Epithelial cell of esophagus (primary cell): ENCODE measurements at places on chromosomes 5 and 9.

GRCh38 chr9:100525563-100525962 is 52.3 kb upstream of the CAVIN4 start:
- DNase-seq: peak; percentile 12

GRCh38 chr5:83922699-83923098 is 202.0 kb upstream of the HAPLN1 start:
- DNase-seq: no peak

GRCh38 chr5:36277521-36278176 is 24.1 kb downstream of the RANBP3L start:
- DNase-seq: no peak

- peak; percentile 89 for DNase-seq
Observed at GRCh38 chr5:63831381-63831780, 130.9 kb downstream of the HTR1A start.

DNA sequence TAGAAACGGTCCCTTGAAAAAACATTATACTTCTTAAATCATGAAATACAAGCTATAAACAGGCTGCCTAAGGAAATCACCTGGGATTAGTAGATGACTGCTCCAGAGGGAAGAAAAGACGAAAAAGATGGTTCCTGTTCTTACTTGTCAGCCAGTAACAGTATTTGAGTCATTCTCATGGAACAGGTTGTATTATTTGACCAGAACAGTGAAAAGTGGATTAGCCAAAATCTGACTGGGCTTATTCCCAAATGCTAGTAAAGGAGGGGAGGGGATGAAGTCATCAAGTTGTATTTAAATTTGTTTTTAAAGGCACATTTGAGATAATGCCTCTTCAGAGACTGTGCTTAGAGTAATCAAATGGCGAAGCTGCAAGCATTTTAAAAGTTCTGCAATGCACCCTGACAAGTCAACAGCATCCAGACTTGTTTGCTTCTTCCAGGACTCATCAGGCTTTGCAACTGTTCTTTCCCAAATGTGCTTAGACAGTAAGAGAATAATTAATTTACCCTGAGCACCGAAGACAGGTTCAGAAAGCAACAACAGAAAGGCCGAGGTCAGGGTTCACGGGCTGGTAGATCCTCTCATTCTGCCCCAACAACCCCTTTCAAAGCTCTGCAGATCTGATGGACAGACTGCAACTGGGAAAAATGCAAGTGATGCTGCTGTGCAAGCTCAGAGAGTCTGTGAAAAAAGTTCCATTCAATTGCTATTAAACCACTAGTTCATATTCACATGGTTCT is 800.6 kb downstream of the KCTD16 start:
- peak; percentile 2 for DNase-seq

DNA sequence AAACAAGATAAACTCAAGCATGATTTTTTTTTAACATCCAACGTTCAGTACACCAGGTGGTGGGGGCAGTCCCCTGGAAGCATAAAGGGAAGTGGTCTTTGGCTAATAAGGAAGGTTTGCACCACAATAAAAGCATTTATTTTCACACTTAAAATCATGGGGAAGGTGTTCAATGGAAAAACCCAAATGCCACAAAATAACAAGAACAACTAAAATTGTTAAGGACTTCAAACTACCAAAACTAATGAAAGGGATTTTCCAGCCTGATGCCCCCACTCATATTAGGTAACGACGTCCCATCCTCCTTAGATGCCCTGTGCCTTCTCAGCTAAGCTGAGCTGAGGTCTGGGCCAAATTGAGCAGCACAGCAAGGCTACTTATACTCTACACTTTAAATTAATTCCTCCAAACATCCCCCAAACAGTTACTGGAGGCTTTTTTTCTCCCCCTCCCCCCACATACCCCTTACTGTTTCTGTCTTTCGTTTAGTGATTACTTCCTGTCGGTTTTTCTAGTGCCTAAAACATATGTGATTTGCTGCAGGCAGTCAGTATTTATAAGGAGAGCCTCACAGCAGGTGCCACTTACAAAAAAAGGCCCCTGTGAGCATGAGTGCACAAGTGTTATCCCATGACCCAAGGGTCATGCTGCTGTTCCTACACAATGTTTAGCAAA is 259.7 kb upstream of the ZNF608 start:
- DNase-seq: no peak

DNA sequence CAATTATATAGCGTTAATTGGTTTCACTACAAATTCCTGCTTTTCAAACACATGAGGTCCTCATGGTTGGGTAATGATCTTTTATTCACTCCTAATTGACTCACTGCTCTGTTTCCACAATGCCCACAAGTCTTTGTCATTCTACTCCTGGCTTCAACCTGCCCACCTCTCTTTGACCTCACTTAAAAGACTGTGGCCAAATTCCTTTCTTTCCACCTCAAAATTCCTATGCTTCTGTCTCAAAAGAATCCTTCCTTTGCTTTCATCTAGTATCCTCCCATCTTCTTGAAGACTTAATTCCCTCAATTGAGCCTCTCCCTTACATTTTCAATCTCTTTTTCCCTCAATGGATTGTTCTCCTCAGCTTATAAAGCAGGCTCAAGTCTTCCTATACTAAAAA is 4.9 kb downstream of the APBA1 start:
- peak; percentile 34 for DNase-seq

- peak; percentile 17 for DNase-seq
Observed at GRCh38 chr9:82302968-82303655, 314.5 kb downstream of the SPATA31D1 start.

DNA sequence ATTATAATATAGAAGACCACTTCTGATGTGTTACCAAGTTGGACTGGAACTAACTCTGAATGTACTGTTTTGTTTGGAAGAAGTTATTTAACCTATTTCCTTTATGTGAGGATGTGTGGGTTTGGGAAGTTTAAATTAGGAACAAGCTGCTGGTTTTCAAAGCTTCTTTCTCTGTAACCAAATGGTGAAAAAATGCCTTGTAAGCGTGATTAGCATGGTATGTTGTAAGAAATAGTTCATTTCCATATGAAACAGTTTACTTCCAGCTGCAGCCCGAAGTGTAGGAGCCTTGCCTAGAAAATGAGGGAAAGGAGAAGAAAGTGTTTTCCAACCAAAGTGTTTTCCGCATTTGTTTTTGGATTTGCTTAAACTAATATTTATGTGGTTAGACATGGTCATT is 36.0 kb downstream of the TTC1 start:
- no peak for DNase-seq

- DNase-seq: no peak
Observed at GRCh38 chr9:115230924-115231515, 113.1 kb upstream of the TNC start.

- DNase-seq: no peak
Observed at GRCh38 chr9:70127540-70128416, 84.1 kb downstream of the MAMDC2 start.

GRCh38 chr9:76559286-76559685 is 100.3 kb downstream of the GCNT1 start:
- no peak for DNase-seq

DNA sequence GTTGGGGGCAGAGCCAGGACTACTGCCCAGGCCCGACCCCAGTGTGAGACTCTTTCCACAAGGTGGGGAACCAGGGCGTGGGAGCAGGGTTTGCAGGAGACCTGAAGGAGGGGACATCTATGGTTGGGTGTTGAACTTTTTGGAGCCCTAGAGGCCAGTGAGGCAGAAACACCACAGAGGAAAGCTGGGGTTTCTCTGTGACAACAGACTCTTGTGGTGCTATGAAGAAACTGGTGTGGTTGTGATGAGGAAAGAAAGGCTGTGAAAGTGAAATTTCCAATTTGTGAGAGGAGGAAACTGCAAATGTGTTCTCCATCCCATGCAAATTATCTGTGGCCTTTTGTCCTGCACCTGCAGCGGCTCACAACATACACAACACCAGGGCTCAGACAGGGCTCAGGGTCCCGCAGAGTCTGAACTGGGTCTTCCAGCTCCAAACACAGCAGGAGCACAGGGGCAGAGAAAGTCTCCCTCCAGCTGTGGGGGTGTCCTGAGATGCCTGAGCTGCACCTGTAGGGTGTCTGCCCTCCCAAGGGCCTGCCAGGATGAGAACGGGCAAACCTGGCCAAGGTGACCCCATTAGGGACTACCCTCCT is 51.4 kb upstream of the GRHPR start:
- no peak for DNase-seq

DNA sequence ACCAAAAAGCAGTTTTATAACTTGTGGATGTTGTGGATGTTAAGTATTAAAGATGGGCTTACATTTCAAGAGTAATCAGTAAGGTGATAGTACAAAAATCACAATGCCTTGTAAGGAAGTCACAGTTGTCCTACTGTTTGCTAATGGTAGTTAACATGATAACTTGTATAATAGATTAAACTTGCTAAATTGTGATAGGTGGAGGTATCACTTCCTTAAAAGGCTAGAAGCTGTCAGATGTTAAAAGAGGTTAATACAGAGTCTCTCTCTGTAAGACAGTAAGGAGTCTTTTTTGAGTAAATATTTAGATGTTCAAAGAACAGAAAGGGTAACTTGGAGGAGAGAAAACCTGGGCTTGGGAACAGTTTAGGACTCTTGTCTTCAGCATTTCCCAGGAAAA is 14.2 kb upstream of the MACIR start:
- no peak for DNase-seq

DNA sequence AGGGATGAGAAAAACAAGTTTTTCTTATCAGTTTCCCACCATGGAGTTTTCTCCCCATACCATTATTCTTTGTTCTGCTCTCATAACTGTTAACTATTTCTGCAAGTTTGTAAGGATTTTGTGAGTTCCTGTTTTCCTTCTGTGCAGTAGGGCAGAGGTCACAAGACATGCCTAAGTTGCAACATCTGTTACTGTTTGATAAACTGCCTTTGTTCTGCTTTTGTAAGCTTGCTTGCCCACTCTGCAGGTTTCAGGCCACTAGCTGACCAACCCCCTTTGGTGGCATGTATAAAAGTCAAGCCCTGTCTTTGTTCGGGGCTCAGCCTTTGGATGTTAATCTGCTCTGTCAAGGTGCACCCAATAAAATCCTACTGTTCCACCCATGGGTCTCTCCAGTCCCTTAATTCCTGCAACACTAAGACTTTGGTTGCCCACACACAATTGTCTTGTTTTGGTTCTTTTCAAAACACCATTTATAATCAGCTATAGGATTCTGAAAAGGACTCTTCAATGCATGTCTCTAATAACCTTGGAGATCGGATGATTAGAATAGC is 545.4 kb downstream of the CDH9 start:
- DNase-seq: no peak

GRCh38 chr5:174793684-174794328 is 69.4 kb downstream of the MSX2 start:
- DNase-seq: peak; percentile 41

DNA sequence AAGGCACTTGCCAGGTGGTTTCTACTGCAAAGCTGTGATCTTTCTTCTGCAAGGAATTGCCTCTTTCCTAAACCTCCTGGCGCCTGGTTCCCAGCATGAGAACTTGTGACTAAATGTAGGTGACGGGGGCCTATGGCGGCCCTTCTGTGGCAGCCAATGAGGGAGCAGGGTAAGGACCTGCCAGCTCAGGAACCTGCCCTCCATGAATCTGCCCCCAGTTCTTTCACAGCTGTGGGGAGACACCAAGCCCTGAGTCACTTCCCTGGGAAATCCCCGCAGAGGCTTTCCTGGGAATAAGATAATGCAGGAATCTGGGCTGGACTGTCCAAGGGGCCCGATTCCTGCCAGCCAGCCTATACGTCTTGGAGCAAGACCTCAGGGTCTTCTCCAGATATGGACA is 56.7 kb upstream of the CTNNA1 start:
- peak; percentile 95 for DNase-seq

GRCh38 chr5:125337294-125337693 is 590.9 kb upstream of the ZNF608 start:
- no peak for DNase-seq

DNA sequence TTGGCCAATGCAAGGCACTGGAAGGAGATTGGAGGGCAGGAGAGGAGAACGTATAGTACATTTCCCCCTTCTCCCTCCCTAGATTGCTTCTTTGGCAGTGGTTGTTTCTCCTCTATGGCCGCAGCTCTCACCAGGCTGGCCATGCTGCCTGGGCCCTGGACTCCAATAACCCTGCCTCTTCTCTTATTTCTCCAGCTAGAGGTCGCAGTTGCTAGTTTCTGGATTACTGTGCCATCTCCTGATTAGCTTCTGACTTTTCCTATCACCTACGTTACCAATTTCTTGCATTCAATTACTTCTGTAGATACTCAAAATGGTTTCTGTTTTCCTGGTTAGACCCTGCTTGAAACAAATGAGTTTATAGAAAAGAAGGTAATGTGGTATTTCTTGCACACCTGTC is 2.4 kb upstream of the MACIR start:
- no peak for DNase-seq

GRCh38 chr9:129038109-129038852 is 1.9 kb downstream of the MIGA2 start:
- no peak for DNase-seq

DNA sequence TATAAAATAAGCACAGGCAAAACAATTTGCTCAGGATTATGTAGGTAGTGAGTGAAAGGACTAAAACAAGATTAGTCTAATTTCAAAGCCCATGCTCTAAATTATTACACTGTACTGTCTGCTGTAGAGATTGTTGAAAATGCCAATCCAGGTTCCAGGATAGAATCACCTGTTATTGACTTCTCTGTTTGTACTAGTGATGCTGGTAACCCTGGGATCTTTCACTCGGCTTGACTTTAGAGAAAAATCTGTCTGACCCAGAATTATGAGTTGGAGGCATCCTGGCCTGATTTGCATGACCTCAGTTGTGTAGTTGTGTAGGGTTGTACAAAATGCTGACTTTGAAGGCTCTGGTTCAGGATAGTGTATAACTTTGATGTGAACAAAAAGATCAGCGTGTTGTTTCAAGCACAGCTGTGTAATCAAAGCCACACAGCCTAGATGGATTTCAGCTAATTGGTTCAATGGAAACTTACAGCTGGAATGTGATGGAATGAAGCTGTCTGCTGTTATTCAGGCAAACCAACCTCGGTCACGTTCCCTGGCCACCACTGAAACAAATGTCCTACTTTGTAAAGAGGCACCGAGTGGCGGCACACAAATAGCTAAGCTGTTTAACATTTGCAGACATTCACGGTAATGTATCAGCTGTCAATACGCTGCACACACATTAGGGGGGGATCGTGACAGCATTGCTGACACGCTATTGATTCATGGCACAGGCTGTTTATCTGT is 340.3 kb downstream of the KCTD16 start:
- DNase-seq: no peak

DNA sequence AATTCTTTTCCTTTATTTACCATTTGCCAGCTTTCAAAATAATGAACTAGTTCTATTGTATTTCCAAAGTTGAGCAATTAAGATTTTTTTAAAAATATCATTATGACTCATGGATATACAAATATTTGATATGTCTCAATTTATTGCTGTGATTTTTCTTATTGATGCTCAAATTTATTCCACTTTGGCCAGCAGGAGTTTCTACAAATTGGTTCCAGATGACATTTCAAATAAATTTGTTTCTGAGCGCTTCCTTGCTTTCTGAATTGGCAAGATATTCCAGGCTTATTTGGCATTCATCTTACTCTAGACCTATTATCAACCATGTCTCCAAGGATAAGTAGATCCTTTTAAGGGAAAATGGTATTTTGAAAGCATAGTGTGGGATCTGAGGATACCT is 58.5 kb upstream of the TJP2 start:
- DNase-seq: peak; percentile 21
